PC-3 (cell line): ENCODE measurements at places on chromosomes 6 and 20. TPM values are rescaled to one million over a fixed set of nuclear protein-coding genes. Genes with fewer than 3 reads are reported as not detected.

DNA sequence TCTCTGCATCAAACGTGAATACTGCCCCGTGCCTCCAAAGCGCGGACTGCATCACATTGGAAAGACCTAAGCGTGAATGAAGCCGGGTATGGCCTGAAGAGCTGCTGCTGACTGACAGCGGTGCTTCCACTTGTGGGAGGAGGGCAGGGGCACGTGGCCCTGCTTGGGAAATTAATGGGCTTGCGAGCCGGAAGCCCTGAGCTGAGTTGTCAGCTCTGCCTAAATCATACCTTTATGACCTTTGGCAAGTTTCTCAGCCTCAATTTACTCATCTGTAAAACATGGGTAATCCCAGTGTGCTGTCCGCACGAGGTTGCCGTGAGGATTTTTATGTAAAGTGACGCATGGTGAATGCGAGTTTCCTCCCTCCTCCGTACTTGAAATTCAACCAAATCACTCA is 67.0 kb upstream of the FOXQ1 start:
- no peak for DNase-seq

DNA sequence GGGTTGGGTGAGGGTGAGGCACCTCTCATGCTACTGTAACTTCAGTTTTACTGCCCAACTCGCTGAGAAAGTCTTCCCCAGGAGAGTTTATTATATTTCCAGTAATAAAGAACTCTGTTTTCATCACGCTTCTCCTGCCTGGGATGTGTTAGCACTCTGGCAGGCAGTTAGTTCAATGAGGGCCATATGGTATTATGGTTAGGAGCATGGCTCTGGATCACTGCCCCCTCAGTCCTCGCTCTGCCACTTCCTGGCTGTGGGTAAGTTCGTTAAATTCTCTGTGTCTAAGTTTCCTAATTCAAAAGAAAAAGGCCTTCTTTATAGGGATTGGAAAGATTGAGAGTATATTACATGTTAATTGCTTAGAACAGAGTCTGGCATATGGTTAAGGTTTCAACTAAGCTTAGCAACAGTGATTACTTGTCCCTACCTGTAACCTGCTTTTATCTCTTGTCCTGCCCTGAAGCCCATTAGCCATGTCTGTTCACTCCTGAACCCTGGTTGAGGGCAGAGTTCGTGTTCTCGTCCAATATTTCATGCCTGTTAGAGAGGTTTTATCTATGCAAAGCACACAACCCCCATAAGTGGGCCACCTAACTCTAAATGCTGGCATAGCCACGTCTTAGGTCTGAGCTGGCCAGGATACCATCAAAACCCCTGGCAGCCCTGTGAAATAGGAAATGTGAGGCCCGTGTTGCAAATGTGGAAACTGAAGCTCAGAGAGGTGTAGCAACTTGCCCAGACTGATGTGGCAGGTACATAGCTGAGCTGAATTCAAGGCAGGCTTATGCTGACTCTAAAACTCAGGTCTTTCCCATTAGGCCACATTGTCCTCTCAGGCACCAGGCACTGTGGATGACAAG is 342.5 kb upstream of the JARID2 start:
- DNase-seq: no peak

Gene MOCS3
- total RNA-seq: 11.3 and 13.4 TPM in 2 replicates

DNA sequence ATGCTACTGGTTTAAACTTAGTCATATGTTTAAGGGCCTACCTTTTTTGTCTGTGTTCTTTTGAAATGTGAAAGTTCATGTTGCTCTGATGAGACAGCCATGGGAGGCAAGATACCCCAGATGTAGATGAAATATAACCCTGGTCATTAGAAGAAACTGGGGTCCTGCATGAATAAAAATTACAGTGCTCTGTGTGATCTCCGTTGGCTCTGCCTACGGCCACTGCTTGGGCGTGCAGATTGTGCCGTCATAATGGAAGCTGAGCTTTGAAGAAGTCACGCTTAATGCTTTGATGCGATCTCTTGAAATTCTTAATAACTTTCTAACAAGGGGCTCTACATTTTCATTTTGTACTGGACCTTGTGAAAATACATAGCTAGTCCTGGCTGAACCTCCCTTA is at the start of gene TAAR2:
Gene TAAR2 (minus strand): TSS at position 101 of the 400 bp plus-strand sequence. CDS start 0 bp downstream, at position 101.
- no peak for DNase-seq

- peak; percentile 48 for DNase-seq
Observed at GRCh38 chr20:63830841-63831588, at the start of gene ZBTB46. Gene ZBTB46, minus strand, starts transcription at chr20:63831264. Its CDS starts 40,507 bp downstream, at chr20:63790757.
